Endothelial cell (in vitro differentiated cells): ENCODE measurements at places on chromosomes 2 and 18. TPM values are rescaled to one million over a fixed set of nuclear protein-coding genes. Genes with fewer than 3 reads are reported as not detected.
A peak's percentile ranks its signal among the peaks of the same experiment; 100 is the strongest.

GRCh38 chr2:7703543-7704144 lies 786.4 kb downstream of the RNF144A start:
- DNase-seq = no peak

GRCh38 chr2:5740053-5740452 lies 47.9 kb downstream of the SOX11 start:
- DNase-seq = no peak

DNA sequence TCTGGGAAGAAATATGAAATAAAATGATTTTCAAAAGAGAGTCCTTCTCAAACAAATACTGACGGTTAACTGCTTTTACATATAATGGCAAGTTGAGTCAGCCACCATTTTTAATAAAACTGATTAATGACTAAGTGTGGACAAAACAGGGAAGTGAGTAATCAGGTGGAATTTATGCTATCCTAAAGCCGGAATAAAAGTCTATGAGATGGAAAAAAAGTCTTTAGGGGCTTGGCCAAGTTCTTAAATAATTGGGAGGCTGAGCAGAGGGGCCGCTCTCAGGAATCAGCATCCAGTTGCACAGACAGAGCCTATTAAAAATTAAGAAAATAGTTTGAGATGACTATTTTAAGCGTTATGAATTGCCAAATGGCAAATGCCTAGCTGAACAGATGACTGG lies 58.6 kb upstream of the AFF3 start:
- no peak for DNase-seq

GRCh38 chr18:29164993-29165599 lies 988.2 kb upstream of the CDH2 start:
- no peak for DNase-seq

DNA sequence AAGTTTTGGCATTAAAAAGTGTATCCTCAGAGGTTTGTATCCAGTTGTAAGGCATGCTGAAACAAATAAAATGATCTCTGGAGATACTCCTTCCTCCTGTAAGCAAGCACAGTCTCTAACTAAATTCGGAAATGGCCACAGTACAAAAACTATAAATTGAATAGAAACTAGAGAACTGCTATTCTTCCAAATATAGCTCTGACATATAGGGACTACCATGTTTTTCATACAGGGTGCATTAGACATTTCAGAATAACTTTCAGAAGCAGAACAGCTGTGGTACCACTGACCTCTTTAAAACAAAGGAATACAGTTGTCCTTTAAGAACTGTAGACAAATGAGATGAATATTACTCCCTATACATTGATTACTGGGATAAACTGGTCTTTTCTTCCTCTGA lies 568.5 kb downstream of the ARHGAP15 start:
- DNase-seq = no peak

DNA sequence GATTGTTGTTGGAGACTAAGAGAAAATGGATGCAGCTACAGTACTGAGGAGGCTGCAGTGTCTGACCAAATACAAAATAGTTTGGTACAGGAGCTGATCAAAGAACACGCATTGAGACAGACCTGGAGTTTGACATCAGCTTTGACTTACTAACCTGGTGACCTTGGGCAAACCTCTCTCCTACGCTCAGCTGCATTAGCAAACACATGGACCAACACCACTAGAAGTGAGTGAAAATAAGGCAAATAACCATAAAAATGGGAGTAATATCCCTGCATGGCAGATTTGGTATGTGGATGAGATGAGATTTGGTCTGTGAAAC lies 126.5 kb downstream of the LPIN1 start:
- DNase-seq = no peak

DNA sequence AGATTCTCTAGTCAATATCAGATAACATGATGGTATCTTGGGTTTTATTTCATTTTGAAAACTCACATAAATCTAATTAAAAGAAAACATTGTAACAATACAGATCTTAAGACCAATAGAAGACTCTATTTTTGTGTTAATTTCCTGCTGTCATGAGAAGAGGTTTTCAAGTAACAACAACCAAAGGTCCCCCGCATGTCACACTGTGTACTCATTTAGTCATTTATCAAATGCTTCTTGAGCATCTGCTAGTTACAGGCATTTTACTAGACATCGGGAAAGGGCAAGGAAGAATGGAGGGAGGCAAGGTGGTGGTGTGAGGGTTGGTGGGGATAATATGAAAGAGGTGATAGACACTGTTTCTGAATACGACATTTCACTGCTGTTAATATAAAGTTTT lies 77.7 kb upstream of the CHRNA1 start:
- DNase-seq = no peak

DNA sequence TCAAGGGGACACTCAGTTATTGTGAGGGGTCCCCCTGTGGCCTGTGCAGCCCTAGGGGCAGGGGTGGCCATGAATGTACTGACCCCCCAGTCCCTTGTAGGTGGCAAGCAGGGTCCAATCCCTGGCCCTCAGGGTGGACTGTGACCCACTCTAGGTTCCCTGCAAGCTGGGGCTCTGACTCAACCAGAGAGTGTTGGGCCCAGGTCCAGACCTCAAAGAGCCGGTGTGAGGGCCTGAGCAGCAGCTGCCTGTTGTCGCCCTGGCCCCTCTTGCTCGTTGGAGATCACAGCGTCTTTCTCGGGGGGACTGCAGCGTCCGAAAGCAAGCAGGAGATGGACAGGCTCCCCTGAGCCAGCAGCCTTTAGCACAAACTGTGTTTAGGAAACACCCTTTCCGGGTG lies 66.8 kb upstream of the ATG16L1 start:
- no peak for DNase-seq

- no peak for DNase-seq
These were observed 82.3 kb upstream of the LDLRAD4 start for GRCh38 chr18:13136056-13136903.

- DNase-seq = peak; percentile 43
These were observed 41.1 kb downstream of the LDAH start for GRCh38 chr2:20781656-20782265.

- DNase-seq = no peak
These were observed 200.0 kb downstream of the TSN start for GRCh38 chr2:121955426-121955825.

- no peak for DNase-seq
These were observed 43.9 kb upstream of the B3GNT7 start for GRCh38 chr2:231351648-231352047.

GRCh38 chr18:46333431-46334135 lies 229.4 kb downstream of the HAUS1 start:
- peak; percentile 18 for DNase-seq

The SLC4A3 gene
- 2.1 TPM for total RNA-seq

The GPR17 gene
- total RNA-seq = 0.15 TPM

The TSGA10 gene
- 4.2 TPM for total RNA-seq

The TACR1 gene
- 1.0 TPM for total RNA-seq
